ENCODE measurements at places on chromosomes 6 and 20. TPM values are rescaled to one million over a fixed set of nuclear protein-coding genes. Genes with fewer than 3 reads are reported as not detected.

- DNase-seq = no peak
These were observed 163.3 kb upstream of the HCRTR2 start for GRCh38 chr6:55011034-55011433.

FAM162B gene
- not detected for total RNA-seq

SRSF12 gene
- not detected for total RNA-seq

DNA sequence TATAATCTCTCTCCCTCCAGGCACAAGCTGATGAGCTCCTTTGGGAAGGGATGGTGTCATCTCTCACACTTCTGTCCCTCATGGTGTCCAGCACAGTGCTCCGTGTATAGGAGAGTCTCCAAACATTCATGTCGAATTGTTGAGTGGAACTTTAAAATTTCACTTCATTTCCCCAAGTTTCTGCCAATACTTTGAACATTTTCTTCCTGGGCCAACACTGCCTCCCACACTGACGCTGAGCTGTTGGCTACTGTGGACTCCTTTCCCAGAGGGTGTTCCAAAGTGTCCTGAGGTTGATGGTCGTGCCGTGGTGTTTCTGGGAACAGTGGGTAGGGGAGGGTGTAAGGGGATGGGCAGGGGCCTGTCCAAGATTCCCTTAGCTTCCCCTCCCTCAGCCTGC lies 122.7 kb downstream of the TIAM2 start:
- no peak for DNase-seq

DNA sequence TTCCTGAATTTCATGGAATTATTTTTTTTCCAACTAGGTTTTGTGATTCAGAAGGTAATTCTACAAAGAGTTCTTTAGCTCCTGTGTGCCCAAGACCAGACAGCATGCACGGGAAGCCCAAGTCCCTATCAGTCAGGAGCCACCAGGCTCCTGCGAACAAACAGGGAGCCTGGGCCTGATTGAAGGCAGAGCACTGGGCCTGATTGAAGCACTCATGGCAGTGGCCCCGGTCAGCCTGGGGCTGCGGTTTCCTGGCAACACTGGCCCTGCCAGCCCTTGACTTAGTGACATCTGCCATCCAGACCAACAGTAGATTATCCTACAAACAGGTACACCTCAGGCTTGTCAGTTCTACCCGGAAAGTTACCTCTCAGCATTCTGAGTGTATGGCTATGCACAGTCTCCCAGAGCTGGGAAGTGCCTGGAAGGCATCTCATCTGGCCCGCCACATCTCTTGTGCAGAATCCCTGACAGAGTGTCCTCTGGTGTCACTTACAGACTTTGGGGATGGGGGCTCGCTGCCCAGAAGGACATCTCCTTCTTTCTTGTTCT lies 133.8 kb downstream of the VEGFA start:
- no peak for DNase-seq

DNA sequence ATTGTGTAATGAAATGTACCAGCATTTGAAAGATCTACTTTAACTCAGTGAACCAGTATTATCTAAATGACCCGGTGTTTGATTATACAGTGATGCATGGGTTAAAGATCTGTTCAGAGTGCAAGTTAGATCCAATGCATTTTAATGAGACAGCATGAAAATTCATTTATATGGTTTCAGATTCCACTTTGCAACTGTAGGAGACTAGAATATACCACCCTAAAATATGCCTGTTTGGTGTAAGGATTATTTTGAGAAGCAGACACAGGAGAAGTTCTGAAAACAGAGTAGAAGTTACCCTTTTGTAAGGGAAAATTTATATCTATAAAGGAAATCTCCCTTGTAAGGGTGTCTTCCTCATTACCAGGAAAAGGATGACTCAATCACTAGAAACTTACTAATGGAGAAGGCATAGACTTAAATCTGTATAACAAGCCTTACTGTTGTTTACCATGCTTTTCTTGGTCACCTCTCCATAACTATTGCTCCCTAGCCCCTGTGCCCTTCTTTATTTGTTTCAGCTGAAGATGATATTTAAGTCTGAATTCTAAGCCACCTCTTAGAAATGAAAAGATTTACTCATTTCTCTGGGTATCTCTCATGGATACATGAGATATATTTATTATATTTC lies 105.4 kb downstream of the NCOA3 start:
- DNase-seq = no peak

- no peak for DNase-seq
These were observed 40.1 kb downstream of the VSTM2L start for GRCh38 chr20:37943033-37943432.

- DNase-seq = no peak
These were observed 61.6 kb upstream of the JAG1 start for GRCh38 chr20:10735195-10735949.

DNA sequence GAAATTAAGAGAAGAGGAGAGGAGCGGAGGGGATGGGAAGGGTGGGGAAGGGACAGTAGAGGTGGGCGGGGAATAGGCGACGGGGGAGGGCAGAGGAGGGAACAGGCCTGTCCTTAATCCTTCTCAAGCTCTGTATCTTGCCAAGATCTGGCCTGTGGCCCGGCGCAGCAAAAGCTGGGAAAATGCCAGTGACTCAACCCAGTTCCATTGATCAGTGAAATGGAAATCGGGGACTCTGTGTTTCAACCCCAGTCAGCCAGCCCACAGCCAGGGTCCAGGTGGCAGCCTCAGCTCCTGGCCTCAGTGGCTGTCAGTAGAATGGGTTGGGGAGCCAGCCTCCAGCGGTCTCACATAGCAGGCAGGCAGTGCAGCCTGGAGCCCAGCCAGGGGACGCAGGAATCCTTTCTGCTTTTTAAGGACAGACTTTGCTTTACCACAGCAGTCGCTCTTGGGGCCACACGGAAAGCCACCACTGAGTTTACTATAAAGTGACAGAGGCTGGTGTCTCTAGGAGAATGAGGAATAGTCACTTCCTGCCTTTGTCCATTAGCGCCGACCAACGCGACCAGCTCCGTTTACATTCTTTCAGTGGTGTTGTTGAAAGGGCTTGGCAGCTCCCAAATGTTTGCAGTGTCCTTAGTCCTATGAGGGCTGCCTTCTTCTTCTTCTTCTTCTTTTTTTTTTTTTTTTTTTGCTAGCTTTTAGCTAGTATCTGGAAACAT lies 128.0 kb downstream of the RIN2 start:
- no peak for DNase-seq

DNA sequence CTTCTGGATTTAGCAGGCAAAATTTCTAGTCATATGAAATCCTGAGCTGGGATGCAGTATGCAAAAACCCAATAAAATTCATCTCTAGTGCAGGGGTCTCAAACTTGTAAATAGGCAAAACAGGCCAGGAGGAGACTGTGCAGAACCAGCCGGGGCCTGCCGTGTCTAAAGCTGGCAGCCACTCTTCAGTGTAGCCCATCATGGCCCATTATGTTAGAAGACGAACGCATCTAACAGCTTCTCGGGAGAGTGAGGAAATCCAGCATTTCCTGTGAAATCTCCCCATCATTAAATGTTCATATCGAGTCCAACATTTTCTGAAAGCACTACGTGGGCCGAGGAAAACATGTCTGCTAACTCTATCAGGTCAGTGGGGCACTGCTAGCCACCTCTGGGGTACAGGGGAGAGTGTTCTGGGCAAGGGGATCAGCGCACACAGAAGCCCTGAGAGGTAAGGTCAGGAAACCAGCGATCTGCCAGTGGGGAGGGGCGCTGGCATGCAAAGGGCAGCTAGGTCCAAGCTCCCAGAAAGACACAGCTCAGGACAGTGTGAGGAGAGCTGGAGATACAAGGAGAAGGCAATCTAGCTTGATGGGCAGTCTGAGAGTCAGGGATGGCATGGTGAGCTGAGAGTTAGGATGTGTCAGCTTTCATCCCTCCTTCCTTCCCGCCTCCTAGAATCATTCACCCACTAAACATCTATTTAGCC lies 144.2 kb downstream of the PREX1 start:
- DNase-seq = no peak

- no peak for DNase-seq
These were observed at the start of gene TFAP2A for GRCh38 chr6:10414756-10415616. Gene TFAP2A, minus strand, starts transcription at chr6:10415074. Its CDS starts 83 bp downstream, at chr6:10414991.

DNA sequence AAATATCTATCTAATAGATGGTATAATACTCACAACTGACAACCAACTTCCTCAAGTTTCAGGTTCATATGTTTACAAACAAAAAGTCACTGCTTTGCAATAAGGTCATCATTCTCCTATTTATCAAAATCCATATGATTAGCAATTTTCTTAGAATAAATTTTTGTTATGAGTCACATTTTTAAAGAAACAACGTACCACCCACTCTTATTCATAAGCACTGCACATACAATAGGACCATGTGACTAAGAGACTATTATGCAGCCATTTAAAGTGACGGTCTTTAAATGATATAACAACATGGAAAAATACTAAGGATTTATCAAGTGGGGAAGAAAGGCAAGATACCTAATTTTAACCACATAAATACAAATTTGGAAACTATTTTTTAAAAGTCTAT lies 40.0 kb downstream of the REPS1 start:
- DNase-seq = no peak

DNA sequence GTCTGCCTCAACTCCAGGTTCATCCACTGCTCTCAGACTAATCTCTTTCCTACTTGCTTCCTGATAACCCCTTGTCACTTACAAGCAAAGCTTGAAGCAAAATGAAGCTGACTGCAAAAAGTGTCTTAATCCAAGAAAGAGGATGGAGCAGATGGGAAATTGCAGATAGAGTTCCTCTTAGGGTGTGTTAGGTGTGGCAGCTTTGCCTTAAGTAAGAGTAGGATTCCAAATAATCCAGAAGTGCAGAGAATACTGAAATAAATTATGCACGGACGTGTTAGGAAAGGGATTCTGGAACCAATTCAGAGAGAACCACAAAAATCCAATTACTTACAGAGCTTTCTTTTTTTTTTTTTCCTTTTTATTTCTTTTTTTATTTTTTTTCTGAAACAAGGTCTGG lies 6.1 kb upstream of the RPL7L1 start:
- DNase-seq = no peak

- no peak for DNase-seq
These were observed 385.0 kb downstream of the CD83 start for GRCh38 chr6:14502551-14502950.

DNA sequence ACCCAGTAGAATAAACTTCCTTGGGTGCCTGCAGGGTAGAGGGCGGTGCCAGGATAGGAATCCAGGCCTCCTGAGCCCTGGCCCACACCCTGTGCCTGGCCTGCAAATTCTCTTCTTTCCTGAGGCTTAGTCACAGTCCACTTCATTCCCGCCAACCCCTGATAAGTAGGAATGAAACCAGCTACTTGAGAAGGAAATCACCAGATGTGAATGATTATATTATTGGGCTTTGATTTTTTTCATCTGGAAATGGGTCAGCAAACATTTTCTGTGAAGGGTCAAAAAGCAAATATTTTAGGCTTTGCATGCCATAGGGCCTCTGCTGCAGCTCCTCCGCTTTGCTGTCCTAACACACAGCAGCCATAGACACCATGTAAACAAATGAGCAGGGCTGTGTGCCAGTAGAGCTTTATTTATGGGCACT lies 50.2 kb downstream of the STK35 start:
- no peak for DNase-seq

GRCh38 chr6:85016726-85017125 lies 252.3 kb upstream of the TBX18 start:
- DNase-seq = no peak

CST5 gene
- not detected for total RNA-seq

ANKRD66 gene
- not detected for total RNA-seq

VARS2 gene
- total RNA-seq = 71.2 TPM

SLC35B3 gene
- 12.4 TPM for total RNA-seq

GRCh38 chr20:400454-401275 lies 7.4 kb upstream of the RBCK1 start:
- no peak for DNase-seq

ADAM33 gene
- total RNA-seq = not detected

HBS1L gene
- 79.1 TPM for total RNA-seq

DNA sequence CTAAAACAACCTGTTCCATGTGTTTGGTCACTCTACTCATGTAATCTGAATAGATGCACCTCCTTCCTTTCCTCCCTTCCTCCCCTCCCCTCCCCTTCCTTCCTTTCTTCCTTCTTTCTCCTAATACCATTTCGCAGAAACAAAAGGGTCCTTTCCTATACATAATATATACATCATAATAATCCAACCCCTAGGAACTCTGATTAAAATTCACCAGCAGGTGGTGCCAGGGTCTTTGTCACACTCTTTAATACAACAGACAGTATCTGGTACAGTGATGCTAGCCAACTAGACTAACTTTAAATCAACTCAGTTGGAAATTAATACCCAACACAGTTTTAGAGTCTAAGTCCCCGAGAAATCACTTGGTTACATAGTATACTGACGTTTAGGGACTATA lies 181.2 kb upstream of the SHLD1 start:
- no peak for DNase-seq

DNA sequence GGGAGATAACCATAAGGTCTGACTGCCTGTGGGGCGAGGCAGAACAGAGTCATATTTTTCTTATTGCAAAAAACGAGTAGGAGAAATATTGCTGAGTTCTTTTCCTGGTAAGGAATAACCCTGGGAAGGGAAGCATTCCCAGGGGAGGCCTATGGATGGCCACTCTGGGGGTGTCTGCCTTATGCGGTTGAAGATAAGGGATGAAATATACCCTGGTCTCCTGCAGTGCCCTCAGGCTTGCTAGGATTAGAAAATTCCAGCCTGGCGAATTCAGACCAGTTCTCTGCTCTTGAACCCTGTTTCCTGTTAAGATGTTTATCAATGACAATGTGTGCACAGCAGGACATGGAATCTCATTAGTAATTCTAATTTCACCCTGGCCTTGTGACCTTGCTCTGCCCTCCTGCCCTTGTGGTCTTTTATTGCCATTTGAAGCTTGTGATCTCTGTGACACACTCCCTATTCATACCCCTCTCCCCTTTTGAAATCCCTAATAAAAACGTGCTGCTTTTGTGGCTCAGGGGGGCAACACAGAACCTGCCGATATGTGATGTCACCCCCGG lies 491.1 kb upstream of the EYS start:
- DNase-seq = no peak

DNA sequence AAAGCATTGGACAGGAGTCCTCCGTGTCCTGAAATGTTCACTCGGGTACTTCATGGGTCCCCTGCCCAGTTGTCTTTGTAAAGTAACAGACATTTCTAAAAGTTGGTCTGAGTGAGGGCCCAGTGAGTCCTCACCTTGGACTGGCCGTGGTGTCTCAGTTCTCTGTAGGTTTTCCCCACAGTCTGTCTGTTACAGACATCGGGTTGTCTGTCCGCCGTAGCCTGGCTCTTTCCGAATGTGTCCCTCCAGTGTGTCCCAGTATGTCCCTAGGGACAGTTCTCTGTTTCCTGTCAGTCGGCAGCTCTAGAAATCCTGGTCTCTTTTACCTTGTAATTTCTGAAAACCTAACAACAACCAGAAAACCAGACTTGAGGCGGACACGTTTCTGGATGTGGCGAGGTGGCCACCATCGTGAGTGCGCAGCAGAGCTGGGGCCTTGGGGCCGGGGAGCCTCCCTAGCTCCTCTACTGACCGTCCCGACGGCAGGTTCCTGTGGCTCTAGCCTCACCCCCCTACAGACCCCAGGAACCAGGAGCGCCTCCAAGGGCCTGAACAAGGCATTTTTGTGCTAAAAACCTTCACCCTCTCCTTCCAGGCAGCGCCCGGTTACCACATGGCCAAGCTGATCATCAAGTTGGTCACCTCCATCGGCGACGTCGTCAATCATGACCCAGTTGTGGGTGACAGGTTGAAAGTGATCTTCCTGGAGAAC lies 42.2 kb downstream of the PYGB start:
- DNase-seq = no peak

GSTA3 gene
- total RNA-seq = not detected

GFRAL gene
- total RNA-seq = not detected

PRND gene
- total RNA-seq = not detected

- DNase-seq = no peak
These were observed 395.4 kb upstream of the SOX4 start for GRCh38 chr6:21198032-21198640.

GRCh38 chr6:106973836-106974335 lies 643 bp downstream of the CD24 start:
- DNase-seq = no peak

Measured in GM12878 (cell line).